NCI-H524 treated with DMSO at 0.1 percent for 48 hours (cell line): ENCODE measurements at places on chromosomes 2 and 18.

GRCh38 chr2:20050646-20051531 lies 539 bp downstream of the LAPTM4A start:
- DNase-seq, result no peak

- DNase-seq, result no peak
These were observed 238.1 kb upstream of the EPHA4 start for GRCh38 chr2:221810245-221810644.

GRCh38 chr18:37570336-37570930 lies 4.8 kb upstream of the CELF4 start:
- no peak for DNase-seq

DNA sequence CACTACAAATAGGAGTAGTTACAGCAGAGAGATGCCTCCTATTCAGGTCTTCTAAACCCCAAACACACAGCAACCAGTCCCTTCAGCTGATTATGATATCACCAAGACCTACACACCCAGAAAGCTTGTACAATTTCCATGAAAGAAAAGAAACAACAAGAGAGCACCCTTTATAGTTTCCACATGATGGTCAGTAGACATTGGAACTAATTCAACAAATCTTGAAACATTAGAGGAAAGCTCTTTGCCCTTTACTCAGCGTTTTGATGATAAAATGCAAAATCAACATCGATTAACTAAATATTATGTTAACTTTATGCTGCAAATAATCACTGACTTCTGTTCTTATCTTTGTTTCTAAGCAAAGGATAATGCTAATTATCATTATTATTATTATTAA lies 393.6 kb upstream of the ID2 start:
- DNase-seq, result no peak

GRCh38 chr2:211837706-211838105 lies 700.9 kb downstream of the ERBB4 start:
- DNase-seq, result no peak

DNA sequence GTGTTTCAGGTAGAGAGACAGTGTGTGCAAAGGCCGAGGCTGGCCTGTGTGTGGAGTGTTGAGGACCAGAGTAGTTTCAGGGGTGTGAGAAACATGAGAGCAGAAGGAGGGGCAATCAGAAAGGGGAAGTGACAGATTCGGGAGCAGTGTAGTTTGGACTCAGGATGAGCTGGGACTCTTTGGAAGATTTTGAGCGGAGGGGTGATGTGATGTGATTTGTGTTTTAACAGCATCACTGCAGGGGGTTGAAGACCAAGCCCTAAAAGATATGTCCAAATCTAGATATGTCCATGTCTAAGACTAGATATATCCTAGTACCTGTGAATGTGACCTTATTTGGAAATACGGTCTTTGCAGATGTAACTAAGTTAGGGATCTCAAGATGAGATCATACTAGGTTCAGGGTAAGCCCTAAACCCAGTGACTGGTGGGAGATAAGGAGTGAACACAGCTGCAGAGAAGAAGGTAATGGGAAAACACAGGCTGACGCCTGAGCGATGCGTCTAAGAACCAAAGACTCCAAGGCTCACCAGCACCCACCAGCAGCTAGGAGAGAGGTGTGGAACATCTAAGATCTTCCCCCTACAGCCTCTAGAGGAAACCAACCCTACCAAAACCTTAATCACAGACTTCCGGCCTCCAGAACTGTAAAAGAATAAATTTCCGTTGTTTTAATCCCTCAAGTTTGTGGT lies 38.5 kb upstream of the MYO3B start:
- no peak for DNase-seq

- no peak for DNase-seq
These were observed 13.5 kb upstream of the PIEZO2 start for GRCh38 chr18:11162889-11163288.
